Memory B cell (primary cell): ENCODE measurements at places on chromosomes 4 and X.

GRCh38 chr4:121789455-121789854, 11.7 kb upstream of the EXOSC9 start:
- no peak for DNase-seq

DNA sequence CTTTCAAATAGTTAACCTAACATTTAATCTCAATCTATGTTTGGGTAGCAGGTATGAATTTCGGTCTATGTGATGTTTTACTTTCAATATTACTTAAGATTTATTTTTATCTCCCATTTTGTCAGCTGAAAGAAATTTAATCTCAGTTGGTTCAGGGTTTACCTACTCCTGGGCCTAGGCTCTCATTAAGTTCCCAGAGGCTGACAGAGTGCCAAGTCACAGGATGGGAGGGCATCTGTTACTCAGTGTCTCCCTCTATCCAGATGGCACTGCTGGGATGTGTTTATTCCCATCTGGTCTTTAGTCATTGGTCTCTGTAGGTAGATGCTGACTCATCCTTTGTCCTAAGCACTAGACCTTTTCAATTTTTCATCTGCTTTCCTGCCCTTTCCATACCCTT, 129.4 kb upstream of the ARSJ start:
- no peak for DNase-seq

DNA sequence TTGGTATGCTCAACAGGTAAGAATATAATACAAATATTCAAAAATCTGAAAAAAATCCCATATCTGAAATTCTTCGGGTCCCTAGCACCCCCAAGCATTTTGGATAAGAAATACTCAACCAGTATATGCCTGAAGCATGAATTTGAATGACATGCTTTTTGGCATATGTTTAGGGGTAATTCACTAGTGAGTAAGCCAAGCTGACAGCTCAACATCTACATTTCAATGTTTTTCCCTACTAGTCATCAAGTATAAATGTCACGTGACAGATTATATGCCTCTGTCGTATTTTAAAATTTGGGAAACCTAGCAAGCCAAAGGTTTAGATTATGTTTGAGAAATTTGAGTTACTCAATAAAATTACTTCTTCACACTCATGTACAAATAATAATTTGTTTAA, 125.1 kb downstream of the FGF16 start:
- DNase-seq: no peak

- no peak for DNase-seq
Observed at GRCh38 chrX:99800016-99800415, 610.1 kb downstream of the PCDH19 start.

DNA sequence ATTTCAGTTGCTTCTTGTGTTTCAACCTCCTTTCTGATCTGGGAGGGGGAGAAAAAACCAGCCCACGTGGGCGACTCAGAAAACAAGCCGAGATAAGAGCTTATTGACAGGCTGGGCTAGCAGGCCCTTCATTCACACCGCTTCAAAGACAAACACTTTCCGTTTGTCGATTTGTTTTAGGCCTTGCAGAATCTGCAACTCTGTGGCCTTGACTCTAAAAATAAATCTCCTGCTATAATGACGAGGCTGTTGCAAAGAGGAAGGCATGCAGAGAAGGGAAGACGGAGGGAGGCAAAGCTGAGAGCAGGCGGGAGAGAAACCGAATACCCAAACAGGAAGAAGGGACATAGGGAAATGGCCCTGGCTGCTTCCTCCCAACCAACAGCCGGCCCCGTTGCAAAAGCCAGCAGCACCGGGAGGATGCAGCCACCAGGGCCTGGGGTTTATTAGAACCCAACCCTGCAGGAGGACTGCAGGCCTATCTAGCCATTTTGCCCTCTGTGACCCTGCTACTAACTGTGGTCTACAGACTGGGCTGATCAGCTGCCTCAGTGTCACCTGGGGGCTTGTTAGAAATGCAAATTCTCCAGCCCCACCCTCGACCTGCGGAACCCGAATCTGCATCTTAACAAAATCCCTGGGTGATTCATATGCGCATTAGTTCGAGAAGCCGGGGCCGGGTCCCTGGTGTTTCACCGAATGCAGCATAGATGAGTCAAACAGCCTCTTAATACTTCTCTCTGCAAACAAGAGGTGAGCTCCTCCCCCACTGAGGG, 325.5 kb downstream of the BCOR start:
- no peak for DNase-seq

DNA sequence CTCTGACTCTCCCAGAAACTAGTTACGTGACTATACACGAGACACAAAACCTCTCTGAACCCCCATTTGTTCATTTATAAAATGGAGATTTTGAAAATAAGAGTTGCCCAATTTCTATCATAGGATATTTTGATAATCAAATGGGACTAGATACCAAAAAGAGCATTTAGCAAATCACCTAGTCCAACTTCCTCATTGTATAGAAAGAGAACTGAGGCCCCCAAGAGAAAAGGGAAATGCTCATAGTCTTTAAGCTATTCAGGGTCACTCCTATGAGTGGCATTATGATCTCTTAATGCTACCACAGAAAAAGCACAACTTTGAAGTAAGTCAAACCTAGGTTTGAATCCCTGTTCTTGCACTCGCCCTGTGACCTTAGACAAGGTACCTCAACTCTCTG, 62.7 kb downstream of the BMP15 start:
- DNase-seq: no peak
